OCI-LY7 (cell line): ENCODE measurements at places on chromosomes 3 and 15. TPM values are rescaled to one million over a fixed set of nuclear protein-coding genes. Genes with fewer than 3 reads are reported as not detected.

- DNase-seq, result no peak
Measured at GRCh38 chr3:145849115-145849514, 311.9 kb downstream of the PLOD2 start.

- no peak for DNase-seq
Measured at GRCh38 chr15:74272812-74273211, 36.7 kb downstream of the CCDC33 start.

- DNase-seq, result no peak
Measured at GRCh38 chr3:58066842-58067241, 58.6 kb downstream of the FLNB start.

The LRRN1 gene
- not detected in 2 replicates for total RNA-seq

DNA sequence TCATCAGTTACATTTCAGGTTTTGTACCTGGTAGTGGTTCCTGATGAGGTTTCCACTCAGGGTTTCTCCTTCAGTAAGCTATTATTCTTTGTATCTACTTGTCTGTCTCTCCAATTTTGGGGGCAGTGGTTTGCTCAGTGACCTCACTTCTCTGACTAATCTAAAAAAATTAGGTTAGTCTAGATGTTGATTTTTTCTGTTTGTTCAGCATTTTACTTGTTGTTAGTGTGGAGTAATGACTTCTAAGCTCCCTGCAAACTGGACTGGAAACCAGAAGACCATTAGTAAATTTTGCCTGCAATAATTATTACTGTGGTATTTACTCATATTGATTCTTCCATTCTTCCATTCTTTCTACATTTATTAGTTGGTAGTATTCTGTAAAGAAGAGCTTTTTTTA, 139.4 kb downstream of the SPATA16 start:
- DNase-seq, result no peak

- DNase-seq, result no peak
Measured at GRCh38 chr3:119973018-119973646, 121.1 kb downstream of the GSK3B start.

DNA sequence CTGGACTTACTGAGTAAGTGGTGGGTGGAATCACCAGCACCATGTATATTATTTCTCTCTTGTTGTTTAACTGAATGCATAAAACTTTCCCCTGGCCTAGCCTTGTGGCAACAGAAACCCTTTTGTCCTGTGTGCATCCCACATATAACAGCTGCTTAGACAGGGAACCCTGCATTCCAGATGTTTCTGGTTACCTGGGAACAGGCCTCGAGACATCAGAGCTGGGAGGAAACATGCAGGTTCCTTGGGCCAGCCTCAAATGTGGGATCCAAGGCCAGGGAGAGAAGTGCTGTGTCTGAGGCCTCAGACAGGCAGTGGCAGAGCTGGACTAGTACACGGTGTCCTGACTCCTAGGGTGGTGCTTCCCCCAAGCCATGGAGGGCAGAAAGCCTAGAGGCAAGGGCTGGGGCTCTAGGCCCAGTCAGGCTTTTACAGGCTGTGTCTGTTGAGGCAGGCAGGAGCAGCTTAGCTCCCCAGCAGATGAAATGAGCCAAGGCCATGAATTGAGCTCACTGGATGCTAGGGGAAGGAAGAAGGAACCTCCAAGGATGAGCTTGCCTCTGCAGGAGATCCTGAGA, 57.7 kb downstream of the ITGA11 start:
- no peak for DNase-seq

DNA sequence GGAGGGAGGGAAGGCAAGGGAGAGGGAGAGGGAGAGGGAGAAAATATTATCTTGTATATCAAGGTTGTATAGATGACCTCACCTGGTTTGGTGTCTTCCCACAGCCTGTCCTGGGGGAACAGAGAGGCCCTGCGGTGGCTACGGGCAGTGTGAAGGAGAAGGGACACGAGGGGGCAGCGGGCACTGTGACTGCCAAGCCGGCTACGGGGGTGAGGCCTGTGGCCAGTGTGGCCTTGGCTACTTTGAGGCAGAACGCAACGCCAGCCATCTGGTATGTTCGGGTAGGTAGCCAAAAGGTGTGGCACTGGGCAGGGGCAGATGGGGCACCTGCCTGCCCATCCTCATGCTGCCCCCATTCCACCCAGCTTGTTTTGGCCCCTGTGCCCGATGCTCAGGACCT, 7.1 kb downstream of the CRELD1 start:
- DNase-seq, result no peak

DNA sequence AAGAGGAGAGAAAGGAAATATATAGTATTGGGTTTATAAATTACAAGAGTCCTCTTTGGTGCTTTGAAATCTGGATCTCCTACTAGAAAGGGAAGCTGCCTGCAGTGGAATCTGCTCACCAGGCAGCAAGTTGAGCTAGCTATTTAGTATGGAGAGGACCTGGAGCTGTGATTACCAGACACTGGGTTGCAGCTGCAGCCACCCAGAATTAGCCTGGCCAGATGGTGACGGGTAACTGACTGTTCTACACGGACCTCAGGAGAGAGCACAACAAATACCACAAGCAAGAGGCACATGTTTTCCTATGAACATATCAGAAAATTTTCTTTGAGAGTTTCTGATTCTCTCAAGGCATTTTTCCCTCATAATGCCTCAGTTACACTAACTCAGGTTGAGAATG, 46.5 kb downstream of the SYNPR start:
- DNase-seq, result no peak

- no peak for DNase-seq
Measured at GRCh38 chr3:88824666-88825564, 282.5 kb upstream of the EPHA3 start.

DNA sequence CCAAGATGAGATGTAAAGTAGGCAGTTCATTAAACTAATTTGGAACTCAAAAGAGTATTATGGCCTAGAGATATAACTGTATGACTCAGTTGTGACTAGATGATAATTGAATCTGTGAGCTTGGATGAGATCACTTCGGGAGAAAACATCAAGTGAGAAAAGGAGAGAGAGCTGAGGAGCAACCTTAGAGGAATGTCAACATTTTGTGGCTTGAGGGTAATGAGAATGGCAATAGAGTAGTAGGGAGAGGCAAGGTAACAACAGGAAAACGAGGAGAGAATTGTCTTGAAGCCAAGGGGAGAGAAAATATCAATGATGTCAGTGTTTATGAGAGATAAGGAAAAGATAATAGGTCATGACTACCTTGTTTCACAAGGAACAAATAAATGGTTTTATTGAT, 580.2 kb downstream of the NLGN1 start:
- DNase-seq, result no peak

DNA sequence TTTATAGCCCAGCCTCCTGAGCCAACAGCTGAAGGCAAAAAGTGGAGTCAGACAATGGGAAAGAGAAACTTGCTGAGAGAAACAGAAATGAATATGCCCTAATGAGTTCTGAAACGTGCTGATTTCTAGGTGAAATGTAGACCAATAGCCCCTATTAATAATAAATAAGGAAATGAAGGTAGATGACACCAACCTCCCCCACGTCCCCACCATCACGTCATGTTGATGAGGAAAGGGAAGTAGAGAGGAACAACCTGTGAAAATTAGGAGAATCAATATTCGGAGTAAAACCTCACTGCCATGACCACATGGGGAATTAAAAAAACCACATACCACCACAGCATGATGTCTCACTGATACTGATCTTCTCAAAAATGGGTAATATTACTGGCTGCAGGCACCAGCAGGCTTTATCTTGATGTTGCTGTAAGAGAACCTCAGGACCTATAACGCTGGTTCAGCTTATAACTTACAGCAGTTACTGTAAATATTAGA, 64.0 kb downstream of the KAT2B start:
- no peak for DNase-seq

DNA sequence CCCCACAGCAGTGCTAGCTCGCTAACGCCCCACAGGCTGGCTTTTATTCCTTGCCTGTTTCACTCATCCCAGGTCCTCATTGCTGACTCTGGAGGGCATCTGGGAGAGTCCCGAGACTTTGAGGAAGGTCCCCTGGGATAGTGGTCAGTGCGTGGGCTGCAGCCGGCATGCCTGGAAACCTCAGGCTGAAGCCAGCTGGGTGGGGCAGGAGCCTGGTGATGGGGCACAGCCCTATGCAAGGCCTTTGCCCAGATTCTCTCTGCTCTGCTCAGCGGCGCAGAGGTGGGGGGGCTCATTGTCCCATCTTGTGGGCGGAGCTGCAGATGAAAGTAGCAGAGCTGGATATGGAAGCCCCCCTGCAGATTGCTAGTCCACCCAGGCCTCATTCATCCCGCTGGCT, 55.7 kb upstream of the SMAD6 start:
- DNase-seq, result no peak

DNA sequence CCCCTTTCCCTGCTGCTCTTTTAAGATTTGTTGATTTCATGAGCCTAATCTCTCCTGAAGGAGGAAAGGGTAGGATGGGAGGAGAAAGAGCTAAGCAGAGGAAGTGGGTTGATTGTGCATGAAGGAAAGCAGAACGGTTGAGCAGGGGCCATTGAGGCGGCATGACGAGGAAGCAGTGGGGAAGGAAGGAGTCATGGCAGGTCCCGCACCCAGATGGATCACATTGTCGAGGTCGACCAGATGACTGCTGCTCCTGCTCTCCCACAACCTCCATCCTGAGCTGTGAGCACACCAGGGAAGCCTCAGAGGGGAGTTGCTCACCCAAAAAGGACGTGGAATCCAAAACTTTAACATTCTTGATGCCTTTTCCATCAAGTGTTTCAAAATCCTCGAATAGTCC, 42.8 kb downstream of the ABTB1 start:
- no peak for DNase-seq

The TEX55 gene
- not detected in 2 replicates for total RNA-seq

DNA sequence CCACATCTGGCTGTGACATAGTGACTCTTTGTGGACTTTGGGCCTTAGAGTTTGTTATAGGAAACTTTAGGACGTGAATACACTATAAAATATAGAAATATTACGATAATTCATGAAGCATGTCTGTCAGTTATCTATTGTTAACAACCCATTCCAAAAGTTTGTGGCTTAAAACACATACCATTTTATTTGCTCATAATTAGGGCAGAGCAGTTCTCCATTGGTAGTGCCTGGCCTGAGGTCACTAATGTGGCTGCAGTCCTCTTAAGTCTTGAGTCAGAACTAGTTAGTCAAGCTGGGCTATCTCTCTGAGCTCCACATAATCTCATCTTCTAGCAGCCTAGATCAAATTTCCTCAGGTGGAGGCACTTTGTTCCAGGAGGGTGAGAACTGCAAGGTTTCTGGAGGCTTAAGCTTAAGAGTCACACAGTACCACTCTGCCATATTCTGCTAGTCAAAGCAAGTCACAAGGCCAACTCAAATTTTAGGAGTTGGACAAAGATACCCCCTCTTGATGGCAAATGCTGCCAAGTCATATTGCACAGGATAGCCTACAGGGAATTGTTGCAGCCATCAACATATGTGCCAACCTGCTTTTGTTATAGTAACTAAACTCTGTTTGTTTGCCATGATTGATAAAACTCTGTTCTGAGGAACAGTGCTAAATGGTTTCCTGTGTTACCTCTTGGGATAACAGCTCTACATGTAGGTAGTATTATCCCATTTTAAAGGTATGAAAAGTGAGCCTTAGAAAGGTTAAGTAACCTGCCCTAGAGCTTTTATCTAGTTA, 8.7 kb downstream of the ATXN7 start:
- DNase-seq, result no peak

GRCh38 chr15:50744601-50745000, 20.9 kb downstream of the SPPL2A start:
- no peak for DNase-seq

DNA sequence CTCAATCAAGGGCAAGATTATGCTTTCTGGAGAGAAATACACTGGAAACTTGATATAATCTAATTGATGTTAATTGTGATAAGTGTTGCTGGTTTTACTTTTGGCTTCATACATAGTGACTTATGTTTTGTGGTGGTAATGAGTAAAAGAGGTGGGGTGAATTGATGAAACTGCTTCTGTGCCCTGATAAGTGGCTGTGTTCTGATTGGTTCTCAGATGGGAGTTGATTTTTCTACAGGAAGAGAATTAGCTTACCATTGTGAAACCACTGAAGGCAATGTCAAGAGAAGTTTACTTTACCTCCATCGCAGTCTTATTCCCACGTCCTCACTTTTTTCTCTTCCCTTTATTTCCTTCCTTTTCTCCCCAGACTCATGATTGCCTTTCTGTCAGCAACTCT, 23.8 kb downstream of the TMEM45A start:
- DNase-seq, result no peak

- DNase-seq, result no peak
Measured at GRCh38 chr15:38577424-38577987, 12.9 kb upstream of the RASGRP1 start.

- no peak for DNase-seq
Measured at GRCh38 chr3:71625676-71626075, 42.1 kb upstream of the FOXP1 start.
